ENCODE measurements at places on chromosomes 13 and 19. TPM values are rescaled to one million over a fixed set of nuclear protein-coding genes. Genes with fewer than 3 reads are reported as not detected.
A peak's percentile ranks its signal among the peaks of the same experiment; 100 is the strongest.

DNA sequence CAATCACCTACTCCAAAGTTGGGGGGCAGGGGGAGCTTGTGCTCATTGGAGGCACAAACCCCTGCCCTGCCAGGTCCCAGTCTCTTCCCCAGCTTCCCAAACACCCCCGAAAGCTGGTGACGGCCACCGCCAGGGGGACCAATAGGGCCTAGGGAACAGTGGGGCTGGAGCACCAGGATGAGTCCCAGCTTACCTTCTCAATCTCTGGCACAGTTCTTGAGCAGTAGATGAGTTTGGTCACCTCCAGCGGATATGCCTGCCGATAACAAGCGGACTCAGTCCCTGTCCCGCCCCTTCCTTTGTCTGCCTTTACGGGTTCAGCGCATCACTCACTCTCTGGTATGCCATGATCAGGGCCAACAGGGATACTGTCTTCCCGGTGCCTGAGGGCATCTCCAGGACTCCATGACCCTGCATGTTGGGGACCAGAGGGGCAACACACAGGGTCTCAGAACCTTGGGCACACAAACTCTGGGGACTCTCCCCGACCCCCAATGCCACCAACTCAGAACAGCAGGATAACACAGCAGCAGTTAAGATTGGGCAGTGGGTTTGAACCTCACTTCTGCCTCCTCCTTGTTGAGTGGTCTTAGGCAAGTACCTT lies 1.5 kb downstream of the ERCC2 start:
- DNase-seq: no peak

Gene GJB6
- 2.9 TPM for total RNA-seq

DNA sequence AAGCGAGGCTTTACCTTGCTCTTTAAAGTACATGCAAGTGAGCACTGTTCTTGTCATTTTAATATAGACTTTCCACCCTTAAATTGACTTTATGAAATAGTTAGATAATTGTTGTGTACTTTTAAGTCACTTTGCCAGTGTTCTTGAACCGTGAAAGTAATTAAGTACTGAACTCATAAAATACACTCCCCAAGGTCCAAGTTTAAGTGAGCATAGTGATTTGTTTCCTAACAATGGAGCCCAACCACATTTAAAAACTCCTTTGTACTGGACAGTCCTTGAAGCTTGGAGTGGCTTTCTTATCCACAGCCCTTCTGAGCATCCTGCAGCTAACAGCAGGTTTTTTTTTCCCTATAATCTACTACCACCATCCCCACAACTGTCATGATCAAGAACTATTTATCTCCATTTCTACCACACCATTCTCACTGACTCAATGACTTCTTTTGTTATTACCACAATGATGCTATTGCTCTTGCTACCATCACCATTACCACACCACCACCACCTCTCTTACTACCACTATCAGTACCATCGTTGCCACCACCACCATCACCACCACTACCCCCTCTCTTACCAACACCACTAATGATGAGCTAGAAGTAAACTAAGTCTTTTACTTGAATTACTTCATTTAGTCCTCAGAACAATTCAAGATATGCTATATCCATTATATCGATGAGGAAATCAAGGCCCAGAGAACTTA lies 452.6 kb downstream of the DIAPH3 start:
- DNase-seq: no peak

GRCh38 chr13:50685491-50685890 lies 158.0 kb downstream of the DLEU7 start:
- DNase-seq: no peak

- no peak for DNase-seq
Observed at GRCh38 chr13:113792236-113792770, 33.3 kb downstream of the TMEM255B start.

GRCh38 chr19:2041683-2042484 lies 9.2 kb downstream of the MKNK2 start:
- peak; percentile 100 for DNase-seq

DNA sequence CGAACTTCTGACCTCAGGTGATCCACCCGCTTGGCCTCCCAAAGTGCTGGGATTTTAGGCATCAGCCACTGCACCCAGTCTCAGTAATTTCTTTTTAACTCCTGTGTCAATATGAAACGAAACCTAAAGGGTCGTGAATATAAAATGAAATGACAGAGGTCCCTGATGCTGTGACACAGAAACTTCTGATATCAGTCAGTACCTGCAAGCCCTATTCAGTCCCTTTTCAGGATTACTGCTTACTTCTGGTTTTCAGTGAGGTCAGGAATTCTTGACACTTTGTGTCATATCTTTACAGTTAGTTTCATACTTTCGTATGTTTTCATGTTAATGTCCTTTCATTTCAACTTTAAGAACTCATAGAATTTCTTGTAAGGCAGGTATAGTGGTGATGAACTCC lies 58.7 kb downstream of the RNF17 start:
- DNase-seq: no peak

Gene SLC10A2
- not detected for total RNA-seq

- DNase-seq: no peak
Observed at GRCh38 chr19:38496603-38497487, 63.4 kb downstream of the RYR1 start.

Gene EDDM13
- total RNA-seq: 0.30 TPM

DNA sequence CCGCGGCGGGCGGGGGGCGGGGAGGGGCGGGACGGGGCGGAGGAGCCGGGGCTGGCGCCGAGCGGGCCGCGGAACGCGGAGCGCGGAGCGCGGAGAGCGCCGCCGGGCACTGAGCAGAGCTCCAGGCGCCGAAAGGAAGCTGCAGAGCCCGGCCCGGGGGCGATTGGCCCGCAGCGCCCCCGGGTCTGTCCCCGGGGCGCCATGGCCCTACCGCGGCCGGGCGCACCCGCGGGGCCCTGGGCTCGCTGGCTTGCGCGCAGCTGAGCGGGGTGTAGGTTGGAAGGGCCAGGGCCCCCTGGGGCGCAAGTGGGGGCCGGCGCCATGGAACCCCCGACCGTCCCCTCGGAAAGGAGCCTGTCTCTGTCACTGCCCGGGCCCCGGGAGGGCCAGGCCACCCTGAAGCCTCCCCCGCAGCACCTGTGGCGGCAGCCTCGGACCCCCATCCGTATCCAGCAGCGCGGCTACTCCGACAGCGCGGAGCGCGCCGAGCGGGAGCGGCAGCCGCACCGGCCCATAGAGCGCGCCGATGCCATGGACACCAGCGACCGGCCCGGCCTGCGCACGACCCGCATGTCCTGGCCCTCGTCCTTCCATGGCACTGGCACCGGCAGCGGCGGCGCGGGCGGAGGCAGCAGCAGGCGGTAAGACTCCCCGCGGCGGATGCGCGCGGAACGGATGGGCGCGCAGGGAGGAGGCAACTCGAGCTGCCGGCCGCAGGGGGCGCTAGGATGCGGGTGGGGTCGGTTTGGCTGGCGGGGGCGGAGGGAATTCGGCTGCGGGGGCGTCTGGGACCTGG lies at the start of gene PDE4A:
Gene PDE4A (plus strand): TSS at position 95 of the 796 bp plus-strand sequence. CDS start 227 bp downstream, at position 322.
- DNase-seq: peak; percentile 83

DNA sequence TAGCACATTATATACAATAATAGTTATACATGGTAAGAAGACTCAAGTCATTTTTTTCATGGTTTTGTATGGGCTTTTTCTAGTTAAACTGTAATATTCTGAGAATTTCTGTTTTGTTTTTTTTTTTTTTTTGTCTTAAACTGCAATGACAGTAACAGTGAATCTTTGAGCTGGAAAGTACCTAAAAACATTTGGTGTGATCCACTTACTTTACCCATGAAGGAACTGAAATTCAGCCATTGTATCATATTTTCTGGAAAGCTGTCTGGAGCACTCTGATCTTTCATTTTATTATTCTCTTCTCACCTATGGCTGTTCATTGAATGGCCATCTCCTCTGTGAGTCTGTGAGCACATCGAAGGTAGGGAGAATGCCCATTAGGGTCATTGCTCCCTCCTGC lies 37.8 kb downstream of the MYO16 start:
- no peak for DNase-seq

- DNase-seq: no peak
Observed at GRCh38 chr19:49368711-49369358, 5.2 kb downstream of the DKKL1 start.

Gene KLF1
- 0.18 TPM for total RNA-seq

- no peak for DNase-seq
Observed at GRCh38 chr13:82848766-82849165, 1033.5 kb downstream of the SLITRK1 start.

Gene NR2C2AP
- 34.7 TPM for total RNA-seq

Measured in activated CD4-positive, alpha-beta T cell treated with anti-CD3 and anti-CD28 coated beads for 36 hours (primary cell).